ENCODE measurements at places on chromosomes 11 and 22. TPM values are rescaled to one million over a fixed set of nuclear protein-coding genes. Genes with fewer than 3 reads are reported as not detected.

C1QTNF5 gene
- total RNA-seq = 0.87 TPM

HOATZ gene
- not detected for total RNA-seq

CALCA gene
- total RNA-seq = not detected

TXN2 gene
- 72.1 TPM for total RNA-seq

JHY gene
- 1.7 TPM for total RNA-seq

TTLL12 gene
- total RNA-seq = 104 TPM

EIF3F gene
- 306 TPM for total RNA-seq

DAGLA gene
- total RNA-seq = 4.5 TPM

SPDYC gene
- not detected for total RNA-seq

MAJIN gene
- not detected for total RNA-seq

TRPT1 gene
- total RNA-seq = 98.1 TPM

SMIM35 gene
- not detected for total RNA-seq

GRCh38 chr22:49147171-49147570 is 680.5 kb downstream of the BRD1 start:
- no peak for DNase-seq

DNA sequence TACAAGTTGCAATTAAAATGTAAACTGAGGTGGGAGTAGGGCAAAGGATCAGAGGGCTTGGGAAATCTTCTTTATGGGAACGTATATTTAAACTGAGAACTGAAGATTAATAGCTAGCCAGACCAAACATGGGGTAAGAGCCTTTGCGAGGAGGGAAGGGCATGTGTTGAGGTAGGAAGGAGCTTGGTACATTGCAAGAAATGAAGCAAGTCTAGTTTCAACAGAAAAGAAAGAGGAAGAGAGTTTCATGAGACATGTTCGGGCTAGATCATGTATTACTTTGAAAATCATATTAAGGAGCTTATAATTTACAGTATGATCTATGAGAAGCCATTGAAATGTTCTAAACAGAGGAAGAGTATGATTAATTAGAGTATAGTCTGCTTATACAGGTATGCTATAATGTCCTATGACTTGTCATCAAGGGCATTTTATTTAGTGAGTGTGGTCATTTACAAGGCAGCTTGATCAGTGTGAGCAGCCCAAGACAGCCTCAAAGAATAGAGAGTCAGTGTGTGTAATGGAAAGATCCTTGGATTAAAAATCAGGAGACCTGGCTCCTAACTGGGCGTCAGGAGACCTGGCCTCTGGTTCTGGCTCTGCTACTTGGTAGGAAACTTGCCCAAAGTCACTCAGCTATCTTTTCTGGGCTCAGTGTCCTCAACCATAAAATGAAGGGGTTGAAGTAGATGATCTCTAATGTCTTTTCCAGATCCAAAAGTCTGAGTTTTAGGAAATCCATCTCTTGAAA is 10.9 kb downstream of the GAS2 start:
- no peak for DNase-seq

GRCh38 chr11:63816166-63816565 is 2.9 kb downstream of the SPINDOC start:
- DNase-seq = no peak

- DNase-seq = no peak
Measured at GRCh38 chr22:30866216-30866615, 102.4 kb downstream of the MORC2 start.

DNA sequence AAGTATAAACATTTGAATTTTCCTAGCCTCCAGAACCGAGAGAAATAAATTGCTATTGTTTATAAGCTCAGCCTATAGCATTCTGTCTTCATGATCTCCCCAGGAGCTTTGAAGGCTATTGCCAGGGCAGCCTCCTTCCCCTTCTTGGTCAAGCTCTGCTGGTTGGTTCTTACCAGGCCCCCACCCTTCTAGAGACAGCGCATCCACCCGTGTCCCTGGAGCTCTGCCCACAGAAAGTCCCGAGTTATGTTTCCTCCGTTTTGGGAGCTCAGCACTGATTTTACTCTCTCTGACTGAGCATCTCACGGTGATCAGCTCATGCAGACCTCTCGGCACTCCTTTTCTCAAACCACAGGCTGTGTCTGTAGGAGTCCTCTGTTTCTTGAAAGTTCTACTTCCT is 123.8 kb upstream of the SORL1-AS1 start:
- no peak for DNase-seq

DNA sequence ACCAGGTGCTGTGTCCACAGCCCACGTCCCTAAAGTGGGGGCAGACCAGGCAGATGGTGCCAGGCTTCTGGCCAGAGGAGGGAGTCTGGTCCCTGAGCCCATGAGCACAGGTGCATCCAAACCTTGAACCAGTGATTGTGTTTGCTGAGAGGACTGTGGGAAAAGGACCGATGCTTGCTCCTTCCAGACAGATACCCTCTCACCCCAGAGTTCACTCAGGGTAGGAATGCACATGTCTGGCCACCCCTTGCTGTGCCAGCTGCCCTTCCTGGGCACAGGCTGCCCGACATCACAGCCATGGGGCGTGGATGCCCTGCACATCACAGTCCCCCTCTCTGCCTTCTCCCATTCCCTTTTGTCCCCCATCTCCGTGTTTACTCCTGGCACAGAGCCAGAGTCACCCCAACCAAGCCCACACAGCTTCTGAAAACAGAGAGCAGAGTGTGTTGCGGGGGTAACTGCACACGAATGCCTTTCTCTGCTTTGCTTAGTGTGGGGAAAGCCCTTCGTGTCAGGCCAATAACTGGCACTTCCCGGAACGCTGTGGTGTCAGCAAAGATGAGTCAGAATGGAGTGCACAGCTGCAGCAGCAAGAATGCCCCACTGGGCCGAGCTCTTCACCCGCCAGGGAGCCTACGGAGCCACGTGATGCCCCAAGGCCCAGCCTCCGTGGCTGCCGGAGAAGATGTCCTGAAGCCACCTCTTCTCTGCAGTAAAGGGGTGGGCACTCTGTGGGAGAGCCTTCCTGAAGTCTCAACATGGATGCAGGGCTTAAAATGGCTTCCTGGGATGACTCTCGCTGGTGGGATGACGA is 7.6 kb downstream of the CARS1 start:
- DNase-seq = peak; percentile 75

- no peak for DNase-seq
Measured at GRCh38 chr11:11043721-11044120, 185.9 kb upstream of the ZBED5 start.

DNA sequence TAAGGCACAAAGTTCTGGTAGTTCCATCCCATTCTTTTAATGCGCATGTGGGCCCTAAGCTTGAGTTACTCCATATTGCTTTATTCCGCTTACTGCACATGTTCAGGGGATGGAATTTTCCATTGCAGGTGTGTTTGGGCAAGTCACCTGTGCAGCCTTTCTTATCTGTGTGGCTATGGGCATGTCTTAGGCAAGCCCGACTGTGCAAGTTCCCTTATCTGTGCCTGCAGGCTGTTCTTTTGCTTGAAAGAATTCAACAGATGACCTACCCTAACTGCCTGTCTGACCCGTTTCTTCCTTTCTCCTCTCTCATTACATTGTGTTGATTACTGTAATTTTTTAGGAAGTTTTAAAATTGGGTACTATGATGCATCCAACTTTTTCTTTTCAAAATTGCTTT is 363.6 kb downstream of the TTC28 start:
- no peak for DNase-seq

GRCh38 chr11:62857541-62857982 is 18.2 kb upstream of the WDR74 start:
- DNase-seq = no peak

DNA sequence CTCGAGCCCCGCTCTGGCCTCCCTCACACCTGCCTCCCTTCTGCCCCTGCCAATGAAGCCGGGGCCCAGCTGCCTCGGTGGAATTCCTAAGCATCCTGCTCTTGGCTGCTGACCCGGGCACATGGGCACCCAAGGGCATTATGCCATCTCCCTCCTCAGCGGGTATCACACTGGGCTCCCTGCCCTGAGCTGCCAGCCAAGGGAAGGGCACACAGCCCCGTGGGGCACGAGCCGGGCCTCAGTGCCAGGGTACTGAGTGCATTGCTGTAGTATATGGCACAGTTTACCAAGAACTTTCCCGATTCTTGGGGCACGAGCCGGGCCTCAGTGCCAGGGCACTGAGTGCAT is 43.8 kb upstream of the JAM3 start:
- DNase-seq = no peak

- DNase-seq = no peak
Measured at GRCh38 chr11:116403794-116404461, 368.9 kb downstream of the BUD13 start.

GRCh38 chr22:20412474-20413216 is 18.7 kb downstream of the ZNF74 start:
- no peak for DNase-seq

DNA sequence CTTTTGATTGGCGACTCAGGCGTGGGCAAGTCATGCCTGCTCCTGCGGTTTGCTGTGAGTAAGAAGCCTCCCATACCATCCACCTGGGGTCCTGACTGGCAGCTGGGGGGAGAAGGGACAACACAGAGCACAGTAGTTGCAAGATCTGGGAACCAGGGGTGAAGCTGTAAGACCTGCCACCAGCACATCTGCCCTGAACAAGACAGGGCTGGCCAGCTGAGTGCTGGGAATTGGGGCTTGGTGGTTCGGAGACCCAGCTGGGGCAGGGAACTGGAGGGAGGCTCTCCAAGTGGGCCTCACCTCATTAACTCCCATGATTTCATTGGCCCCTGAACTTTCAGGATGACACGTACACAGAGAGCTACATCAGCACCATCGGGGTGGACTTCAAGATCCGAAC is 3.4 kb downstream of the RAB1B start:
- DNase-seq = no peak

DNA sequence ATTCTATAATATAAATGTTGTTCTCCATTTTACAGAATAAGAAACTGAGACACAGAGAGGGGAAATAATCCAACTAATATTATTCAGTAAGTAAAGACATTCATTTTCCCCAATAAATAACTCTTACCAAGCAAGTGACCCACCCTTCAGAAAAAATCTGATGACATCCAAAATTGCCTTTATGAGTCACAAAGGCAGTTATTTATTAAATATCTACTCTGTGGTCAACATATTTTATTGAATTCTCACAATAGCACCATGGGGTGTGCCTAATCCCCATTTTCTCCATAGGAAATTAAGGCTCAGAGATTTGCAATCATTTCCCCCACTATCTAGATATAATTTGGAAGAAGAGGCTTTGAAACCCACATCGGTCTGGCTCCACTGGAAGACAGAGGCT is 161.5 kb upstream of the ISX start:
- DNase-seq = no peak

DNA sequence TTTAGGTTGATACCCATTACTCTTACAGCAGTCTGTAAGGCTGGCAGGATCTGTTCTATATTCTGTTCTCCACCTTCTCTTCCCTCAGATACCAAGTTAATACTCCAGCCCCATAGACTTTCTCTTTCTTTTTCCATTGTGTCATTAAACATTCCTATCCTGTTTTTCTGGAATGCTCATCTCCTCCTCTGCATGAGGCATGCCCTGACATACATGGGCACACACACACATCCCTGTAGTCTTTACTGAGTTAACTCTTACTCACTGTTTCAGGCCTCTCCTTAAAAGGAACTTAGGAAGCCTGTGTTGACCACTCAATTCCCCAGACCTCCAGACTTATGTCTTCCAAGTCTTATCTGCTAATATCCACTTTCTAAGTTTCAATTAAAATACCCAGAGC is 476.8 kb downstream of the METTL15 start:
- DNase-seq = peak; percentile 25

DNA sequence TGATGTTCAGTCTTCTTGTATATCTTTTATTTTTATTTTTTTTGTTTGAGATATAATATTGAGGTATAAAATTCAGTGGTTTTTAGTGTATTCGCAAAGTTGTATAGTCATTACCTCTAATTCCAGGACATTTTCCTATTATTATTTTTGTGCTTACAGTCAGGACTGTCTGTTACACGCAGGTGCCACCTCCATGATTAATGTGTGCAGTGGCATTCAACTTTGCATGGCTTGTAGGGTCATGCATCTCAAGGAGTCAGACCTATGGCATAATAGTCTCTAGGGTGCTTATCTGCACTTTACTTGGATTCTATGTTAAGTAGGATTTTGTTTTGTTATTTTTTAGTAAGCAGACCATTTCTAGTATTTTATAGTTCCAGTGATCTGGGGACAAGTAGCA is 1.0 kb downstream of the CTR9 start:
- no peak for DNase-seq

DNA sequence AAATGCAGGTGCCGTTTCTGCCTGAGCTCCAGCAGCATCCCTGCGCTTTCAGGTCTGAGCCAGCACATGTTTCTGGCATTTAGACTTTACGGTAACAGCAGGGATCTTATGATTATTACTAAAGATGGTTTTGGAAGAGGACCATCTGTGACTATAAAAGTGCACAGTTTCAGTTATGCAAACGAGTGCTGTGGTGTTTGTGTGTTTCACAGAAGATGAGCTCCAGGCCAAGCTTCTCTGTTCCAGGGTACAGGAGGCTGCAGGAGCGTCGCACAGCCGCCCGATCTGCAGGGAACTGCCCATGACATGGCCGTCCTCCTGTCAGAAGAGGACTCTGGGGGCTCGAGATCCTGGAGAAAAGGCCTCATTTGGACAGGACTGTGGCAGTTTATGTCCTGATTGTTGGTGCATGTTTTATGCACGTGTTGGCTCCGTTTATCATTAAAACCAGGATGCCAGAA is 297.3 kb downstream of the TBC1D22A start:
- no peak for DNase-seq

DNA sequence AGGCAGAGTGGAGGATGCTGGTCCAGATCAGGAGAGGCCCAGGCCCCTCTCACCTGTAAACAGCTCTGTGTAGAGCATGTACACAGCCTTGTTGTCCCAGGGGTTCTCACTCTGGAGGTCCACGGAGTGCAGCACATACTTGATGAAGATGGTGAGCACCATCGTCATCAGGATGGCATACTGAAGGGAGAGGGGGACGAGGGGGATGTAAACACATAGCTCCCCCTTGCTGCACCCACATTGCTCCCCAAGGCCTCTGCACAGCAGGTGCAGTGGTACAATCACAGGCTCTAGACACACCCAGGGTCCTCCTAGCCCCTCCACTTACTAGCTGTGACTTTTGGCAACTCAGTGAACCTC is 2.9 kb downstream of the SYVN1 start:
- no peak for DNase-seq

DNA sequence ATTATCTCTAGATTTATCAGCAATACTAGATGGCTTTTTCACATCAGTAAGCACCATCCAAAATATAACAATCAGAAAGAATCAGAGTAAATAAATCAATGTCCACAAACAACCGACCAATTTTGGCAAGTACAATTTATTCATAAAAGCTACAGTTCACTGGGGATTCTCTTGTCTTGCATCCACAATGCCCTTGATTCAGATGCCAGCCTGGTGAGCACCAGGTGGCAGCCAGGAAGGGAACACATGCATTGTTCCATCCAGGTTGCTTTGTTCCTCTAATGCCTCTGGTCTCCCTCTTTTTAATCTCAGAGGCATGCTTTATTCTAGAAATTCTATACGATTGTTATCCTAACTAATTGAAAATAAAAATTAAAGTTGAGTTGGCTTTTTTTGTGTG is 242.1 kb upstream of the KIRREL3 start:
- no peak for DNase-seq

GRCh38 chr11:44775985-44776446 is 49.3 kb downstream of the TSPAN18 start:
- DNase-seq = no peak

- DNase-seq = no peak
Measured at GRCh38 chr22:29860006-29860766, 22.1 kb upstream of the ASCC2 start.
